ENCODE measurements at places on chromosomes 2 and 18.

DNA sequence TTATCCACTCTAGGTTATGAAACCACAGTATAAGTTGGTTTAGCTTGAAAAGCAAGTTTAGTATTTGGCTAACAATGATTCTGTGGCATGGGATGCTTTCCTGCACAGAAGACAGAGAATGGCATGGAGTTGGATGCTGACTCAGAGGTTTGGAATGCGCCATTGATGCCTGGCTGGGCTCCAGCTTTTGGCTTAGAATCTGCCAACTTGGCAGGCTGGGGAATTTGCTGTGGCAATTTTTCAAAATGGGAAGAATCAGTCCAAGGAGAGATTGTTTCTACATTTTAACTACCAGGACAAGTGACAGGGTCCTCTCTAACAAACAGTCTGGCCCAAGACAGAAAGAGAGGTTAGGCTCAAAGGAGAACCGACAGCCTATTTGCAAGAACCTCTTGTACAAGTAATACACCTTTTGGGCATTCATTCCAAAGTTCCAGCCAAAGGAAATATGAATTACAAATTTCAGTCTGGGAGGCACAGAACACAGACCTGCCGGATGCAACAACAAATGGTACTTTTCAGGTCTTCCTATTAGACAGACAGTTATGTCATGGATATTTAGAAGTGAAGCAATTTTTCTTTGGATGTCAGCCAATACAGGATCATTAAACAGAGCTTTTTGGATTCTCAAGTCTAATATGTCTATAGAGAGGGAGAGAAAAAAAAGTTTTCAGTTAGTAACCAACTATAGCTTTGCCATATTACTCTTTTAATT, 1027.7 kb downstream of the TMEM182 start:
- DNase-seq = peak; percentile 39

DNA sequence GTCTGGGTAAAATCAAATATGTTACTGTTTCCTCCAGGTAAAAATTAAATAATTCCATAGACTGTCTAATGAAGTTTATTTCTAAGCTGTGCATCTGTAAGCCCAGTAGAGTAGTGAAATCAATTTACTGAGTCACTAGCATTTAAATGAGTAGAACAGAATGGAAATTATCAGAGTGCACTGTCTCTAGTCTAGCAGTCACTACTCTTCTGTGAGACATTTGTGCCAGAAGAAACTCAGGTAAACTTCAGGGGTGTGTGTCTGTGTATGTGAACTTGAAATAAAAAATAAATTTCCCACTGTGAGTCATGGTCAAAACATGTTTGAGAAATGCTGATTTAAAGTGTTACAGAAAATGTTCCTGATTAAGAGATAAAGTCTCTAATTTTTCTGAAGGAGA, 146.4 kb downstream of the RIF1 start:
- no peak for DNase-seq

DNA sequence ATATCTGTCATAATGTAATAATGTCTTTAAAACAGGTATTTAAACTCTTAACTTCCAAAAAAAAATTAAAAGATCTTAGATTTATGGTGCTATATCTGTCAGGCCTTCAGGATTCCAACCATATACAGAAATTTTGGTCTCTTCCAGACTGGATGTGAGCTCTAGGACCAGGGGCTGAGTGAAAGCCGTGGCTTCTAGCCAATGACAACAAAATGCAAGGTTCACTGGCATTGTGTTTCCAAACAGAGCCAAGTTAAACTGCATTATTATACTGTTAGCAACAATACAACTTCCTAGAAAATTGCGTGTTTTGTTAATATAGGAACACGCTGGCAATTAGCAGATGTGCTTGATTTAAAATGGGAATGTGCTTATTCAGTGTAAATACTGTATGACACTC, 809.8 kb upstream of the SOX11 start:
- no peak for DNase-seq

DNA sequence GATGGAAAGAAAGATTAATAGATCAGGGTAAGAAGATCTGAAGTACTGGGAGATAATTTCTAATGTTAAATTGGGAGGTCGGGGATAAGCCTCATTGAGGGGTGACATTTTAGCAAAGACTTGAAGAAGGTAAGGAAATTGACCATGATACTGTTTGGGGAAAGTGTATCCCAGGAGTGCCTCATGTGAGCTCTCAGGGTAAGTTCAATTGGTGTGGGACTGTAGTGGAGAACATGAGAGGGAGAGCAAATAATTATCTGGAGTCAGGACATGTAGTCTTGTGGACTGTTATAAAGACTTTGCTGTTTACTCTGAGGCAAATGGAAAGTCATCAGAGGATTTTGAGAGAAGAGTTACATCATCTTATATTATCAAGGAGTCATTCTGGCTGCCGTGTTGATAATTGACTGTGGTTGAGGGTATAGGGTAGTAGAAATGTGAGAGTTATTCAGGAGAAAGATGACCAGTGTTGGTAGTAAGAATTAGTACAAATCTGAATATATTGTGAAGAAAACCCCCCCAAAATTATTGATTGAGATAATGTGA, 624.4 kb downstream of the ADCYAP1 start:
- no peak for DNase-seq

DNA sequence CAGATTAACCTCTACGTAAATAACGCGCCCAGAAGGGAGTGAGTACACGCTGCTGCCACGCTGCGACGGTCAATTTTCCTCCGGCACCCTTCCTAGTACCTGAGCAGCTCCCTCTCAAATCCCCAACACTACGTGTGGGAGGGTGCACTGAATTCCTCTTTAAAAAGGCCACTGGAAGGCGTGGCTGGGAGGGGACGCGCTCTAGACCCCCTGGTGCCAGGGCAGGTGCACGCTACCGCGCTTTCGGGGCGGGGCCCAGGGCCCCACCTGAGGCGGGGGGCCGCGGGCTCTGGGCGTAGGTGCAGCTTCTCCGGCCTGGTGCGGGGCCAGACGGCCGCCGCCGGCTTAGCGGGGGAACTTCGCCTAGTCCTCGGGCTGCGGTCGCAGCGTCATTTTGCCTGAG, 668 bp upstream of the ANKRD12 start:
- DNase-seq = no peak

GRCh38 chr18:76432970-76433767, 61.9 kb downstream of the ZNF516 start:
- DNase-seq = no peak

DNA sequence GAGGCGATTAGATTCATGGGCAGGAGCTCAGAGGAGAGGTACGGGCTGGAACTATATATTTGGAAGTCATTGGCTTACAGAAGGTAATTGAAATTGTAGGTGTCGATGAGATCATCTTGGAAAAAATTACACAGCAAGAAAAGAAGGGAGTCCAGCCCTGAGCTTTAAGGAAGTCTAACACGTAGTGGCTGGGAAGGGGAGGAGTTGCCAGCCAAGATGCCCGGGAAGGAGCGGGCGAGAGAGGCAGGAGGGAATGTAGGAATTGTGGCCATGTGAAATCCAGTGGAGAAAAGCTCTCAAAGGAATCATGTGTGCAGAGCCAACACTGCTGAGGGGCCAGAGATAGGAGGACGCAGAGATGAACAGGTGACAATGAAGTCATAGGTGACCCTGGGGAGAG, 25.6 kb upstream of the SCYGR1 start:
- no peak for DNase-seq

GRCh38 chr2:199982126-199982843, 26.9 kb downstream of the MAIP1 start:
- no peak for DNase-seq

DNA sequence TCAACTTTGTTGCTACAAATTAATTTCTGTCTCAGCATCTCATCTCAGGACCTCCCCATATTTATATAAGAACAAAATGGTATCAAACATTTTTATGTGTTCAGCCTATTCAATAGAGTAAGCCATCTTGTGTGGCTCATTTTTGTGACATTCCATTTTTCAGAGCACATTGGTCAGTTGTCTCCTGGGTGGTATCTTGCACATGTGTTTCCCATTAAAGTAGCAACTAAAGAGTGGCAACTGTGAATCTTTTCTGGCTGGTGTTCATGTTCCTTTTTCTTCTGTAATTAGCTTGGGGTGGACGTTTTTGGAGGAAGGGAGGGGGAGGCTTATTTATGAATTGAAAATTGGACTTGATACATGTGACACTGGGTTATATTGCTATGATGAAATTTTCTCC, 45.4 kb upstream of the EFEMP1 start:
- DNase-seq = no peak

DNA sequence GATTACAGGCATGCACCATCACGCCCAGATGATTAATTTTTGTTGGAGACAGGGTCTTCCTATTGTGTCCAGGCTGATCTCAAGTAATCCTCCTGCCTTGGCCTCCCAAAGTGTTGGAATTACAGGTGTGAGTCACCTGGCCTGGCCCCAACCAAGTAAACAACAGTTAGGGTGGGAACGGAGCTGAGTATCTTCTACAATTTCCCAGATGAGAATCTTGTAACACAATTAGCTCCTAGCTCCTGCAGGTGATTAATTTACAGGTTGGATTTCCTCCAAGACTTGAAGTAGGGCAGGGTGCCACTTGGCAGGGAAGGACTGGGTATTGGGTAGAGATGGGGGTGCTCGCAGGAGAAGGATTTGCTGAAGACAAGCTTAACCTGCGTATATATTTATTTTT, 17.8 kb downstream of the NLRC4 start:
- no peak for DNase-seq

DNA sequence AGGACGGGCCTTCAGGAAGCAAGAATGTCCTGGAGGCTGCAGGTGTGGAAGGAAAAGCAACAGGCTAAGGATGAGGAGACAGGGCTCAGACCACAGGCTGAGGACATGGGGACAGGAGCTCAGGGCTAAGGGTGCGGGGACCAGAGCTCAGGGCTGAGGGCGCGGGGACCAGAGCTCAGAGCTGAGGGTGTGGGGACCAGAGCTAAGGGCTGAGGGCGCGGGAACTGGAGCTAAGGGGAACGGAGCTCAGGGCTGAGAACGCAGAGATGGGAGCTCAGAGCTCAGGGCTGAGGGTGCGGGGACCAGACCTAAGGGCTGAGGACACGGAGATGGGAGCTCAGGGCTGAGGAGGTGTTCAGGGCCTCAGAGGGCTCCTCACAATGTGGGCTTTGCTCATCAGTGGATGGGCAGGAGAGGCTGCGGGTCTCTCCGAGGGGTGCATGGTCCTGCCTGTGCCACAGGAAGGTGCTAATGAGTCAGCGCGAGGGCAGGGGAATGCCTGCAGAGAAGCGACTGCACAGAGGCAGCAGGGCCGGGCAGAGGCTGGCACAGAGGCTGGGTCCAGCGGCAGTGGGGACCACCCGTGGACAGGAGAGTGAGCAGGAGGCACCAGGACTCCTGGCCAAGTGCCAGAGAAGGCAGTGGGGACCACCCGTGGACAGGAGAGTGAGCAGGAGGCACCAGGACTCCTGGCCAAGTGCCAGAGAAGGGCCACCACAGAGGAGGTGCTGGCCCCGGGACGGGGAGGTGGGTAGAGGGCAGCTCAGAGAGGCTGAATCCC, 271.7 kb downstream of the TWIST2 start:
- no peak for DNase-seq

- no peak for DNase-seq
Measured at GRCh38 chr2:149872638-149873150, 285.1 kb upstream of the MMADHC start.

GRCh38 chr2:19140463-19141208, 217.8 kb downstream of the OSR1 start:
- no peak for DNase-seq

DNA sequence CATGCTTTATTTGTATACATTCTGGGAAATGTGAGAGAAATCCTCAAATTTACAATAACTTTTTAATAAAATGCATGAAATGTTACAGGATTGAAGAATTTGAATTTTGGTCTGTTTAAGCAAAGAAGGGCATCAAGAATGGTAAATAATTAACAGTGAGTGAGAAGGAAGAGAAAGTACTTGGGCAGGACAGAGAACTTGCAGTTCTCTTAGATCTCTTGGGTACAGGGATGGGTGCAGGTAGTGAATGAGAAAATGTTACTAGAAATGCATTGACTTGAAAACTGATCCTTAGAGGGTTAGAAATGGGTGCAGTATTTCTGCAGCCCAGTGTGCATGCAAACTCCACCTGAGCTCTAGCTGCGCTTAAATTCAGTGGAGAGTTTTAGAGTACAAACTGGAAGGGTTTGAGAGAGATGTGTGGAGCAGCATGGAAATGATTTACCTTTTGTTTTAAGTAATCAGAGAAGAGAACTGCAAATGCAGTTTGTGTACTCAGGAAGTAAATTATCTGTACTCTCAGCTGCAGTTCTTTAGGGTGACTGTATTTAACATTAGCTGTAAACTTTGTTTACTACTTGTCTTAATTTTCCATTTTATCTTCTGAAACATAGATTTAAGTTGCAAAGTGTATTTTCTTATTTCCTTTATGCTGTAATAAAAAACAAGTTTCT, 51.0 kb upstream of the RAB27B start:
- no peak for DNase-seq

GRCh38 chr2:114543236-114543766, 100.9 kb downstream of the DPP10 start:
- no peak for DNase-seq

GRCh38 chr2:171669121-171669520, 18.1 kb upstream of the DYNC1I2 start:
- peak; percentile 8 for DNase-seq

GRCh38 chr2:108491848-108492247, 42.4 kb upstream of the LIMS1 start:
- DNase-seq = no peak

GRCh38 chr2:148756292-148756975, 111.9 kb downstream of the EPC2 start:
- no peak for DNase-seq

GRCh38 chr2:119545754-119546446, 1.7 kb downstream of the CFAP221 start:
- no peak for DNase-seq

- DNase-seq = no peak
Measured at GRCh38 chr2:199460846-199461710, 3.3 kb upstream of the SATB2 start.

- no peak for DNase-seq
Measured at GRCh38 chr2:44247924-44248323, 27.4 kb upstream of the SLC3A1 start.

- DNase-seq = no peak
Measured at GRCh38 chr2:67930156-67930555, 132.6 kb downstream of the C1D start.

DNA sequence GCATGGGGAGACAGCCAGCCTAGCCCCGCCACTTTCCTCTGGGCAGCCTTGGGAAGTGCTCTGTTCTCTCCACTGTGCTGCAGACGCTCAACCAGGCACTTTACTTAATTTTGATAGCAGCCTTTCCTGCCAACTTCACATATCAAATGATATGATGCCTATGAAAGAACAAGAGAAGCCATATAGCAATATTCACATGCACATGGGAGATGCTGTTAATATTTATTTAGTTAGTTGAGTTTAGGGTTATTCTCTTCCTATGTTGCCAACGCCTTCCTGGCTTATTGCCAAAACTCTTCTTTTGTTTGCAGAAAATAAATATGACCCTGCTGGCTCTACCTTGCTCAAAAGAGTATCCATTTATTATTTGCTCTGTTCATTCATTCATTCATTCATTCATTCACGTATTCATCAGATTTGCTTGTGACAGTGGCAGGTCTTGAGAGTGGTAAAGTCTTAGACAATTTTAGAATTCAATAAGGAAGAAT, 99.3 kb downstream of the GATA6 start:
- DNase-seq = no peak

- no peak for DNase-seq
Measured at GRCh38 chr2:176122052-176122682, 352 bp upstream of the HOXD9 start.
